ENCODE measurements at places on chromosomes 4 and X.

DNA sequence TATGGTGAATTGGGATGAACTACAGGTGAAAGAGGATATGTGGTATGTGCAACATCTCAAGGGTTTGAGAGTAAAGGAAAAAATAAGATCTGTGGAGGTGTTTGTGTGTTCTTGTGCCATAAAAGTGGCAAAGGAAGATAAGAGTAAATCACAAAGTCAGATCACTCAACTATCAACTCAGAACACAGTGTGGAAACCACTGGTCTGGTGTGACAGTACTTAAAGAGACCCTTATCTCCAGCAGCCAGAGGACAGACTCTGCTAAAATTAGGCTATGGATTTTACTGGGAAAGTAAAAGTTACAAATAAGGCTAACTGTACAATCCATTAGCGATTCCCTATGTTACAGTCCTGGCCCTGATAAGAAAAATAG lies 54.0 kb upstream of the PRDM8 start:
- DNase-seq, result no peak

DNA sequence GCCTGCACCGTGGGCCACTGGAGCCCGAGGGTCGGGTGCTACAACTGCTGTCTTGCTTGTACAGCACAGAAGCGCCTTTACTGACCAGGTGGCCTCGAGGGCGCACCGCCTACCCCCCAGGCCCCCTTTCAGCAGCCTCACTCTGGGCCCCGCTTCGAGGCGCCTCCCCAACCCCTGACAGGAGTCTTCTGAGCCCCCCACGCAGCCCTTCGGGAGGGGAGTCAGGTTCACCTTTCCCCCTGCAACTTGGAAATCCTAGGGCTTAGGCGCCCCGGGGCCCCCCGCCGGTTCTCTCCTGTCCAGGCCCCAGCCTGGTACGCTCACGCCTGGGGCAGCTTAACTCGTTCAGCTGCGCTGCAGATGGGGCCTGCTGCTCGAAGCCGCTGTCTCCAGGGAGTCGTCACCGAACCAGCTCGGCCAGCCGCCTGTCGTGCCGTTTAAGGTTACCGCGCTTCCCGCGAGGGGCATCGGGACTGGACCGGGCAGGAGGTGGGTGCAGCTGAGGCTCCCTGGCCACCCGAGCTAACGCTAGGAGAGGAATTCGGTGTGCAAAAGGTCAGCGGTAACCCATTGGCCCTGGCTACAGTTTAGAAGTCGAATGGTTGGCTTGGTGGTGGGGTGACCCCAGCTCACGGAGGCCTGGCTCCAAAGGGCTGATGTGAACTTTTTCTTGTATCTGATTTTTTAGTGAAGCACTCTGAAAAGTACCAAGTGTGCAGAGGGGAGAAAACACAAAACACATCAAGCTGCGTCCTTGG lies 58.9 kb upstream of the BCOR start:
- no peak for DNase-seq

DNA sequence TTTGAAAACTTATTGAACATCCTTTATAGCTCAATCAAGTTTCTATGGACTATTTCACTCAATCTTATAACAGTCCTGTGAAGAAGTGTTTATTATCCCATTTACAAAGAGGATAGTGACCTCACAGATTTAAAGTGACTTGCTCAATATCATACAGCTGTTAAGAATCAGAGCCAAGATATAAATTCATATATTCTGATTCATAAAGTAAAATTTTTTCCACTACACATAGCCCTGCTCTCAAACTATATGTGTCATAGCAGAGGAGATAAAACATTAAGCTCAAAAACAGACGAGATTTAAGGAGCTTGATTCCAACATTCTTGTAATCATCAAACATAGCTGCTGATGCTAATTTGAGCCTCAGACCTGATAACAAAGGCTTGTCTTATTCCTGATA lies 226.8 kb downstream of the CAMK2D start:
- DNase-seq, result no peak

DNA sequence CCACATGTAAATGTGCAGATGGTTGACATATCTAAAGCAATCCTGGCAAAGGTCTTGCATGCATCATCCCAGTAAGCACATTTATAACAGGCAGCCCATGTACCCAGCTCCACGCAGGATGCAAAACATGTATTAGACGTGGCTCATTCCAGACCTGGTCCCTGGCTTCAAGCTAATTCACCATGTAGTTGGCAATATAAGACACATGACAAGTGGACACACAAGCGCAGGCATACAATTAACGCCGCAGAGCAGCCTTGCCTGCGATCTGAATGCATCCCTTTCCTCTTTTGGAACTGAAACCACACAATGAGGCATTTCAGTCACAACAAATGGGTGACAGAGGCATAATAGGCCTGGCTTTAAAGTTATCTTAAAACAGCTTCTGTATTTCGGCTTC lies 114.5 kb upstream of the TRIM2 start:
- no peak for DNase-seq

DNA sequence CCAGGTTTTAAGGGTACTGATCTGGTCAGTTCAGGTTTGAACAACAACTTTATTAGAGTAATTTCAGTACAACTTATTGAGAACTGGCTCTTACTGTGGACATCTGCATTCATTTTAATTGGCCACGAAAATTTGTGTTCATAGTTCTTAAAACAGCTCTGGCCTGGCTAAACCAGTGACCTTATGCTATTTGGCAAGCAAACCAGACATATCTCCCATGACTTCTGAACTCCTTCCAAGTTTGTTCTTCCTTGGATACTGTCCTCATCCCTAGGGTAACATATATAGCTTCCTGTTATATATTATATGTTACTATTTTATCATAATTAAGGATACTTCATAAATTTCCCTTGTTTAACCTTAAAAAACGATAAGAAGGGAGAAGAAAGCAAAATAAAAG lies 841.9 kb downstream of the TRAM1L1 start:
- no peak for DNase-seq

- DNase-seq, result no peak
Observed at GRCh38 chr4:163875327-163875726, 380.8 kb downstream of the TMA16 start.

All from suppressor macrophage treated with lipopolysaccharide for 1 hour (primary cell).